ENCODE measurements at places on chromosomes 11 and 22.

GRCh38 chr11:127492029-127492428 is 491.5 kb upstream of the KIRREL3 start:
- DNase-seq, result no peak

DNA sequence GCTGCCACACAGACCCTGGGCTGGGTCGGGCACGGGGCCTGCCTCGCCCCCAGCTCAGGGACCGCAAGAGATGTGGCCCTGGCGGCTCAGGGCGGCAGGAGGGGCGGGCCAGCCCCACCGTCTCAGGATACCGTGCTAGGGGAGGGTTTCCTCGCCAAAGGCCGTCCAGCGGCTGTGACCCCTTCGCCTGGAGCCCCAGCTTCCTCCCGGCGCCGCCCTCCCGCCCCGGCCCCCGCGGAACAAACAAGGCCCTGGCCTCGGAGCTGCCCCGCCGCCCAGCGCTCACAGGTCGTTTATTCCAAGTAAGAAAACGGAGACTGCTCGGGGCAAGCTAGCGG is 543 bp upstream of the AP2A2 start:
- no peak for DNase-seq

GRCh38 chr22:21984793-21985192 is 2.2 kb upstream of the TOP3B start:
- no peak for DNase-seq

- no peak for DNase-seq
Measured at GRCh38 chr22:23237841-23238240, 57.5 kb downstream of the BCR start.

DNA sequence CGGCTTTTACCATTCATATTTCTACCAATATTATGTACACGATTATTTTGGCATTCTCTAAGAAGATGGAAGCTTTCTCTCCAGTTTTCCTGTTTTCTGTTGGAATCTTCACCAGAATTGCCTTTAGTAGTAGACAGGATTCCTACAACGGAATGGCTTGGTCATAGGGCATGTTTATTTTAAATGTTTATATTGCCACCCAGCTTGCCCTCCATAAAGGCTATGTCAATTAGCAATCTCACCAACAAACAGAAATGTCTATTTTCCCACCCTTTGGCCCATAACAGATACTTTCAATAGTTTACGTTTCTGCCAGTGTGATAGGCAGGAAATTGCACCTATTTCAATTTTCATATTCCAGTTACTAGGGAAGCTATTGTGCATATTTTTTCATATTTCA is 893.5 kb downstream of the NTM start:
- no peak for DNase-seq

DNA sequence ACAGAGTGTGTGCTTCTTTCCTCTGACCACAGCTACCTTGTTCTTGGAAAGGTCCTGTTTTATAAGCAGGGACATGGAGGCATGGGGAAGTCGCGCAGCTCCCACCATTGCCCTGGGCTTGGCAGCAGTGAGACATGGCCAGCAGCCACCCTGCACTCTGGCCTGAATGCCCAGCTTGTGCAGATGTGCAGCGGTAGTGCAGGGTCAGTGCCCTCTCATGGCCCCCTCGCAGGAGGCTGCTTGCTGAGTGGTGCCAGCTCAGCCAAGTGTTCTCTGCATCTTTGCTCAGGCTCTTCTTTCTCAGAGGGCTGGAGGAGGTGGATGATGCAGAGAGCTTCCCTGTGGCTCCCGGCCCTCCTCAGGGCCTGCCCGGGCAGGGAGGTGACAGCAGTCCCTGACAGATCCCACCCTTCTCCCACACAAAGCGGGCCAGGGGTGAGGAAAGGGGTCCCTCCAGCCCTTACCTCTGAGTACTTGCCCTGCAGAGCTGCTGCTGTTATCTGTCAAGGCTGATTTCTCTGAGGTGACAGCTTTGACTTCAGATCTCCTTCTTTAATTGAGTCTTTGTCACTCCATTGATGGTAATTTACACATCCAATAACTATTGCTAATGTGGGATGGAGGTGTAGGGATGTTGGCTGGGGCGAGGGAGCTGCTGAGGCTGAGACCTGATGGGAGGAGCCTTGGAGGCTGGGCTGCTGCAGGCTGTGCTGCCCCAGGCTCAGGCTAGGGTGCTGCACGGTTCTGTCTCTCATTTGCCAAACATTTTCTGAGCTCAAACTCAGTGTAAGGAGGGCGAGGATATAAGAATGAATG is 47.4 kb upstream of the B3GAT1 start:
- no peak for DNase-seq

GRCh38 chr11:4539603-4540219 is 5.3 kb upstream of the OR52M1 start:
- DNase-seq, result peak; percentile 8

DNA sequence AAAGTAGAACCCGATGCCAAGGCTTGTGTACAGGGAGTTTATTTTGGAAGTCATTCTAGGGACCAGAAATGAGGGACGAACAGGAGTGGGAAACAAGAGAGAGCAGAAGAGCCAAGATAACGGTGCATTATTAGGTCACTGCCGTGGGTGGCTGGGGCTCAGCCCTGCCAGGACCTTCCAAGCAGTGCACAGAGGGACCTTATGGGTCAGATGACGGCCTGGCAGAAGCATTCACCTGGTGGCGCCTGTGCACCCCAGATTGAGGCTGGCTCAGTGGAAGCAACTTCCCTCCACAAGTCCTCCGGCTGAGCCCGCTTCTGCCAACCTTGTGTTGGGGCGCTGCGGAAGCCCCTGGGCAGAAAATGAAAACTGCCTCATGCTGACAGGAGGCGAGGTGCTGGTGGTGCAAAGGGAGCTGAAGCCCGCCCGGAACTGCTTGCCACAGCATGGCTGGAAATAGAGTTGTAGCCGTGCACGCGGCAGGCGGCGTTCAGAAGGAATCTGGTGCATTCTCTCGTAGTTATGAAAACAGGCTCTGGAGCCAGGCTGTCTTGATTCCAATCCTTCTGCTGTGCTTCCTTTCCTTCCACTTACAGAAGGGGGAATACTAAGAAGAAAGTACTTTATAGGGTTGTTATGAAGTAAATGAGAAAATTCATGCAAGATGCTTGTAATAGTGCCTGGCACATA is 22.2 kb upstream of the TP53I11 start:
- no peak for DNase-seq

GRCh38 chr11:19953909-19954308 is 206.4 kb downstream of the DBX1 start:
- DNase-seq, result no peak

GRCh38 chr22:28207281-28208030 is 288.4 kb upstream of the PITPNB start:
- DNase-seq, result no peak

GRCh38 chr22:32950366-32950765 is 107.8 kb downstream of the SYN3 start:
- no peak for DNase-seq

- no peak for DNase-seq
Measured at GRCh38 chr22:25569983-25570382, 5.5 kb downstream of the GRK3 start.

DNA sequence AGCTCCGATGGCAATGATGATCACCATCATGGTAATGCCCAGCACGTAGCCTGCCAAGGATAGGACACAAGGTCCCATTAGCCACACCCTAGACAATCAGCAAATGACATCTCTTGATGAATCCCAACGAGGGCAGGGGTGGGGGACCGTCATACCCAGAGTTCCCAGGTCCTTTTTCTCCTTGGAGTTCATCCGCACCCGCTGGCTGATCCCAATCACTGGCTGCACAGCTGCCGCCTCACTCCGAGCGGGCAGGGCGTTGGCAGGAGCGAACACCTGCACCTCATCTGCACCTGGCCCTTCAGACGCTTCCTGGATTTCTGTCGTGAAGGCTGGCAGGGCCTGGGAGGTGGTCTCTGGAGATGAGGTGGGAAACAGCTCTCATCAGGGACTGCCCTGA is 2.9 kb downstream of the PIK3IP1 start:
- no peak for DNase-seq

DNA sequence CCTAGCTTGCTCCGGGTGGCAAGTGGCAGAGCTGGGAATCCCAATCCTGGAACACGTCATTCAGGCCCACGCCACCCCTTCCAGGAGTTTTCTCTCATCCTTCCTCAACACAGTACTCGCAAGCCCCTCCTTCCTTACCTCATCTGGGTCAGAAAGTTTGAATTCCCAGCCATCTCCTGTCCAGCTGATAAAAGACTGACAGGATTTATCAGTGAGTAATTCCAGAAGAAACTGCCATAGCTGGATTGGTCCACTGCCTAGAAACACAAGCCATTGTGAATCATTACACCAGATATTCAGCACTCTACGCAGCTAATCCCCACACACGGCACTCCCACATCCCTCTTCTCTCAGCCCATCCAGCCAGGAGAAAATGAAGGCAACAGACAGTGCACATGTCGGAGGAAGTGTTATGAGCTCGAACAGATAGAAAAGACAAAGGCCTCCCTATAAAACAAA is 124.0 kb downstream of the ETS1 start:
- DNase-seq, result no peak

GRCh38 chr11:72141066-72141465 is 5.5 kb downstream of the FOLR3 start:
- no peak for DNase-seq

- DNase-seq, result no peak
Measured at GRCh38 chr11:84142411-84142810, 856.2 kb upstream of the CCDC90B start.

DNA sequence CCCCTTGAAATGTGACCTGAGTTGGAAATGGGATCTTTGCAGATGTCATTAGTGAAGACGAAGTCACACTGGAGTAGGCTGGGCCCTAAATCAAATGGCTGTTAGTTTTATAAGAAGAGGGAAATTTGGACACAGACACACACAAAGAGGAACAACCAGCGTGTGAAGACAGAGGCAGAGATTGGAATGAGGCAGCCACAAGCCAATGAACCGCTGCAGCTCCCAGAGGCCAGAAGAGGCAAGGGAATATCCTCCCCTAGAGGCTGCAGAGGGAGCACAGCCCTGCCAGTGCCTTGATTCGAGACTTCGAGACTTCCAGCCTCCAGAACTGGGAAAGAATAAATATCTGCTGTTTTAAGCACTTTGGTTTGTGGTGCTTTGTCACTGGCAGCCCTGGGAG is 484.5 kb downstream of the MN1 start:
- no peak for DNase-seq

DNA sequence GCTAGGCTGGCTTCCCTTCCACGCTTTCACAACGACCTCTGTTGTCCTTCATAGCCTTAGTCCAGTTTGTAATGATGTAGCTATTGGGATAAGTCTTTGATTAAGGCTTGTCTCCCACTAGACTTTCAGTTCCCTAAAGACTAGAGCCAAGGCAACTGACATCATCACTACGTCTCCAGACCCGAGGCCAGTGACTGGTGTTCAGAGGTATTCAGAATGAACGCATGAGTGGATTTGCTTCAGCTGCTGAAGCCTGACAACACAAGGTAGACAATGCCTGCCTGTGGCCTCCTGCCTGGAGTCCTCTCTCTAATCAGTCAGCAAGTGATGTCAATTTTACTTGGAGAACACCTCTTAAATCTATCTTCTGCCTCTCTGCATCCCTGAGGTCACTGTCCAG is 13.6 kb downstream of the EFCAB6 start:
- no peak for DNase-seq

DNA sequence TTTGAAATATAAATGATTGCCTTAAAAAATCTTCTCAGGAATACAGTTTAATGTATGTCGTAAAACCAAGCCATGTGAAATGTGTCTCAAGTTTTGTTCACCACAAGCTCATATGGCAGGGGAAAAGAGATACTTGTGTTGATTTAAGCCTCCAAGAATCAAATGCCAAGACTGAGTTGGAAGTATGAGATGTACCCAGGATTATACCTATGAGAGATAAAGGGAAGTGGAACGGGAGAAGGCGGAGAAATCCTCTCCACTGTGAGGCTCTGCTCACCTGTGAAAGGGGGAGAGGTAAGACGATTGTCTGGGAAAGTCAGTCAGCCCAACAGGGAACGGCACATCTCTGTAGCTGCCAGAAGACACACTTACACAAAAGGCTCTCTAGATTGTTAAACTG is 124.8 kb downstream of the TRPC6 start:
- DNase-seq, result no peak

GRCh38 chr22:41092023-41092817 is at the start of gene EP300:
Gene EP300, plus strand, starts transcription at chr22:41092592. Its CDS starts 413 bp downstream, at chr22:41093005.
- peak; percentile 74 for DNase-seq

DNA sequence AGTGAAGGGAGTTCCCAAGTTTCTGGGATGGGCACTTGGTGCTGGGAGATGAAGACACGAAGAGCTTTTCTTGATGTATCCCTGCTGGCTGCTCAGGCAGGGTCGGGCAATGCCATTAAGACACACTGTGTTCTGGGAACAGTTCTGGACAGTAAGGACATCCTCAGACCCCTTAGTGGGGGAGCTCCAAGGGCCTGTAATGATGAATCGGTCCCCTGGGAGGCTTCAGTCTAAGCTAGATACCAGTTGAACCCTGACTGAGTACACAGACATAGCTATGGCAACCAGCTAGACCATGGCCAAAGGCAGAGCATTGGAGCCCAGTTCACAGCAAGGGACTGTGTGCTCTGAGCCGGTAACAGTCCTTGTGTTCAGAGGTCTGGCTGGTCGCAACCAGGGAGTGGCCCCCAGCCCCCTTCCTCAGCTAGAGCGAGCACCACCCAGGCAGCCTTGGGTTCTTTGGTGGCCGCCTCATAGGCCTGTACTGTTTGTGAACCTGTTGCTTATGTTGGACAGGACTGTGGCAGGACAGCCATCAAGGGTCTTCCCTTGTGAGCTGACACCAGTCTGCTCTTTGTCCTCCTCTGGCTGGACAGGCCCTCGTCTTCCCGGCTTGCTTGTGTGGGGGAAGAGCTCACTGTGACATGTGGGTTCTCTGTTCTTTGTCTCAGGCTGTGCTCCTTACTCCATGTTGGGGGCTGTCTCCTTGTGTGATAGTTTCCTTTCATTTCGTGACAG is 25.0 kb downstream of the MED15 start:
- DNase-seq, result no peak

DNA sequence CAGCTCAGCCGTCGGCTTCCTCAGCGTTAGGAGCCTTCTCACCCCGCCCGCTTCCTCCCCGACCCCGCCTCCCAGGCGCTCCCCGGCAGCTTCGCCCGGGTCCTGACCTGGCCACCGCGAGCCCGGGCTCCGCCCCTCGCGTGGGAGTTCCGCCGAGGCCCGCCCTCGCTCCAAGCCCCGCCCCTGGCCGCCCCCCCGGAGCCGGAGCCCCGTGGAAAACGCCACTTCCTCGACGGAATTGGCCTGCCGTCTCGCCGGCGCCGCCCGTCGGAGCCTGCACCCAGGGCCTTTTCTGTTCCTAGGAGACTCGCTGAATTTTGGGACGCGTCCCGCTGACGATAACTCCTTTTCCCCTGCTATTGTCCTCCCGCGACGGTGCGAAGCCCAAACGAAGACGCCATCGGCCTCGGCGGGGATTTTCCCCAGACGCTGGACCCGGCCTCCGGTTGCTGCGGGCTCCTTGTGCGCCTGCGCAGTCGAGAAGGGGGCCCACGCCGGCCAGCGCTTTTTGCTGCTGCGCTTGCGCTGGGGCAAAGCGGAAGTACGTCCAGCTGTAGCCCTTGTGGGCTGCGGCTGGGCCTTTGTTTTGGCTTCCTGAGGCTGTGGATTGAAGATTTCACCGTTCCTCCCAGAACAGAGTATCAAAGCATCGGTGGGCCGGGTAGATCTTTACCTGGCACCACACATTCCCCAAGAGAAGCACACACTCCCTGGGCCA is 10.0 kb downstream of the RELA start:
- DNase-seq, result peak; percentile 91

- DNase-seq, result no peak
Measured at GRCh38 chr22:25359601-25360261, 140.3 kb downstream of the CRYBB2 start.
